Naive thymus-derived CD8-positive, alpha-beta T cell (primary cell): ENCODE measurements at places on chromosomes 3 and 15. TPM values are rescaled to one million over a fixed set of nuclear protein-coding genes. Genes with fewer than 3 reads are reported as not detected.
A peak's percentile ranks its signal among the peaks of the same experiment; 100 is the strongest.

DNA sequence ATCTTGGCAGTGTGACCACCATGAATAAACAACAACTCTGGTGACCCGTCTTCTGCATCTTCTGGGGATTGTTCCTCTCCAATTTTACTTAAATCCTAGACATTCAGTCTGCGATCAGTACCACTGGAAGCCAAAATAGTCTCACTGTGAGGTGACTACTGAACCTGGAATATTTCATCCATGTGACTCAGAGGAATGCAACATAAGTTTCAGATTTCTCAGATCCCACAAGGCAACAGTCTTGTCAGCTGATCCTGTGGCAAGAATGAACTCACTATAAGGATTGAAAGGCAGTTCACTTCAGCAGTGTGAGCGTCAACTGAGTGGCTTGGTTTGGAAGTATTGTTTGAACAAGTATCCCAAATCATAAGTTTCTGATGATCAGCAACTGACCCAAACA lies 13.2 kb downstream of the NSUN3 start:
- no peak for DNase-seq
- H3K27me3 ChIP-seq = no peaks in the 10 kb centered on the region

DNA sequence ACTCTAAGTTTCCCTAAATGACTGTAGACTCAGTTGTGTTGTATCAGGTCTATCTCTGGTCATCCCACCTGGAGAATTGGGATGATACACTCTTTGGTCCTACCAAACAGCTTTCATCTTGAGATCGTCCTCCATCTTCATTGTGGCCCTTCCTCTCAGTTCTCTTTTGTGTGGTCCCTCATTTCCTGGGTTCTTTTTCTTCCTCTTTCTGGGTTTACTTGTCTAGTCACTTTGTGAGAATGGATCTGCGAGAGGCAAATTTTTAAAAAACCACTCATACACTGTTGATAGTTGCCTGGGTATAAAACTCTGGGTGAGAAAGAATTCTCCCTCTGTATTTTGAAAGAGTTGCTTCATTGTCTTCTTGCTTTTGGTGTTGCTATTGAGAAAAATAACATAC lies 6.0 kb upstream of the AMOTL2 start:
- H3K27ac ChIP-seq = no peak overlapping the region
- no peaks in the 10 kb centered on the region for H3K36me3 ChIP-seq
- H3K4me1 ChIP-seq = peaks cover 5% of the 10 kb centered on the region
- peaks cover 35% of the 10 kb centered on the region for H3K27me3 ChIP-seq

- H3K36me3 ChIP-seq = no peaks in the 10 kb centered on the region
- peak overlapping the region; percentile 99 for H3K4me3 ChIP-seq
- peaks cover 22% of the 10 kb centered on the region for H3K4me1 ChIP-seq
Measured at GRCh38 chr15:40693904-40694687, 878 bp upstream of the RAD51 start.

ALDH1A2 gene
- not detected for total RNA-seq

- H3K36me3 ChIP-seq = peaks cover 3% of the 10 kb centered on the region
- no peak for DNase-seq
- H3K4me3 ChIP-seq = no peak overlapping the region
- no peaks in the 10 kb centered on the region for H3K4me1 ChIP-seq
- H3K27me3 ChIP-seq = peaks cover 13% of the 10 kb centered on the region
Measured at GRCh38 chr15:51144021-51144532, 49.4 kb upstream of the TNFAIP8L3 start.

RETNLB gene
- total RNA-seq = not detected

- peaks cover 12% of the 10 kb centered on the region for H3K27me3 ChIP-seq
- H3K27ac ChIP-seq = no peak overlapping the region
- no peak for DNase-seq
- H3K4me3 ChIP-seq = no peak overlapping the region
- peaks cover 6% of the 10 kb centered on the region for H3K4me1 ChIP-seq
- no peaks in the 10 kb centered on the region for H3K36me3 ChIP-seq
Measured at GRCh38 chr3:194871864-194872668, 186.4 kb downstream of the FAM43A start.

LRRC28 gene
- total RNA-seq = 15.3 TPM

DNA sequence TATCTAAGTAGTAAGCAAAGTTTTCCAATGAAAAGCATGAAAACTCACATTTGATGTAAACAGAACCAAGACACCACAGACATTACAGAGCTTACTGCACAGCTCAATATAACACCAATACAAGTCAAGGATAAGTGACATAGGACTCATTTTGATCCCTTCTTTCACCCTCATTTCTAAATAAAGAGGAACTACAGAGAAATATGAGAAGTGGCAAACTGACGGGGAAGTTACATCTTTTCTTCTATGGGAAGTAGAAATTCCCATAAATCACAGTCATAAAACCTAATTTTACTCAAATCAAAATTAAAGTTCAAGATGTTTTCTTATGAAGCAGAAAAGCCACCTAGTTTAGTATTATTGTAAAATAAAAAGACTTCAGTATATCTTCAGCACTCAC lies 3.8 kb downstream of the ATG3 start:
- H3K4me1 ChIP-seq = peaks cover 47% of the 10 kb centered on the region
- peaks cover 8% of the 10 kb centered on the region for H3K36me3 ChIP-seq
- H3K27me3 ChIP-seq = no peaks in the 10 kb centered on the region
- no peak overlapping the region for H3K4me3 ChIP-seq
- no peak for DNase-seq

DNA sequence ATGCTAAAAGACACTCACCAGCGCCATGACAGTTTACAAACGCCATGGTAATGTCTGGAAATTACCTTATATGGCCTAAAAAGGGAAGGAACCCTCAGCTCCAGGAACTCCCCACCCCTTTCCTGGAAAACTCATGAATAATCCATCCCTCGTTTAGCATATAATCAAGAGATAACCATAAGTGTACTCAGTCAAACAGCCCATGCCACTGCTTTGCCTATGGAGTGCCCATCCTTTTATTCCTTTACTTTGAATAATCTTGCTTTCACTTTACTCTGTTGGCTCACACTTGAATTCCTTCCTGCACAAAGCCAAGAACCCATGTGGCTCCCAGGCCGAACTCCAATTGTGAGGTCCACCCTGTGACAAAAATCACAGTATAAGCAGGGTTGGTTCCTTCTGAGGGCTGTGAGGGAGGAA lies 19.1 kb upstream of the FSTL1 start:
- H3K4me1 ChIP-seq = no peaks in the 10 kb centered on the region
- no peak for DNase-seq
- H3K36me3 ChIP-seq = no peaks in the 10 kb centered on the region
- H3K27me3 ChIP-seq = peaks cover 12% of the 10 kb centered on the region
- no peak overlapping the region for H3K4me3 ChIP-seq

- no peak for DNase-seq
- H3K27ac ChIP-seq = no peak overlapping the region
- peaks cover 43% of the 10 kb centered on the region for H3K27me3 ChIP-seq
- H3K36me3 ChIP-seq = peaks cover 3% of the 10 kb centered on the region
- no peak overlapping the region for H3K4me3 ChIP-seq
Measured at GRCh38 chr15:29568840-29569532, 253.3 kb downstream of the TJP1 start.

DNA sequence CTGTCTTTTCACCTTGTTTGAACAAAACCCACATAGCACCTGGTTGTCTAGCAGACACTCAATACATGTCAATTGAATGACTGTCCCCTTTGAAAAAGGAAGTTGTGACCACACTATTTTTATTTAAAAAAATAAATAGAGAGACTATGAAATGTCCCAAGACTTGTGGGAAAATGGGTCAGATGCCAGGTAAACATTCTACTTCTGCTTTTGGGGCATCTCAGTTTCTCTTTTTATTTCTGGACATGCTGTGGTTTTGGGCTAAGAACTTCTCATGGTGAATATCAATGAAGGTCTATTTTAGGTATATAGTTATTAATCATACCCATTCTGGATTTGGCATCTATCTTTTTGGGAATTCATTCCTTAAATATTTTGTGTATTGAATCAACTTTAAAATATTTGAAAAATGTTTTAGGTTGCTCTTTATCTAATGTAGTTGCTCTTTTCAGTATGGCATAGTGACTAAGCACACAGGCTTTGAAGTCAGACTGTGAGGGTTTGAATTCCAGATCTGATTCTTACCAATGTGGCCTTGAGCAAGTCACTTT lies 4.4 kb downstream of the TMEM45A start:
- H3K4me1 ChIP-seq = peaks cover 12% of the 10 kb centered on the region
- H3K27me3 ChIP-seq = peaks cover 21% of the 10 kb centered on the region
- H3K27ac ChIP-seq = no peak overlapping the region
- H3K36me3 ChIP-seq = no peaks in the 10 kb centered on the region
- DNase-seq = no peak
- H3K4me3 ChIP-seq = no peak overlapping the region

GRCh38 chr15:60957111-60957510 lies 272.0 kb downstream of the RORA start:
- H3K4me1 ChIP-seq = no peaks in the 10 kb centered on the region
- DNase-seq = no peak
- H3K4me3 ChIP-seq = no peak overlapping the region
- no peaks in the 10 kb centered on the region for H3K27me3 ChIP-seq
- no peak overlapping the region for H3K27ac ChIP-seq
- H3K36me3 ChIP-seq = no peaks in the 10 kb centered on the region

- no peaks in the 10 kb centered on the region for H3K4me1 ChIP-seq
- H3K4me3 ChIP-seq = no peak overlapping the region
- H3K27ac ChIP-seq = no peak overlapping the region
- H3K27me3 ChIP-seq = peaks cover 9% of the 10 kb centered on the region
Measured at GRCh38 chr3:24377218-24377993, 117.2 kb downstream of the THRB start.

- peaks cover 5% of the 10 kb centered on the region for H3K27me3 ChIP-seq
- no peak overlapping the region for H3K4me3 ChIP-seq
- H3K27ac ChIP-seq = no peak overlapping the region
- DNase-seq = no peak
- peaks cover 12% of the 10 kb centered on the region for H3K4me1 ChIP-seq
Measured at GRCh38 chr3:140850210-140850955, 91.3 kb upstream of the SLC25A36 start.

DNA sequence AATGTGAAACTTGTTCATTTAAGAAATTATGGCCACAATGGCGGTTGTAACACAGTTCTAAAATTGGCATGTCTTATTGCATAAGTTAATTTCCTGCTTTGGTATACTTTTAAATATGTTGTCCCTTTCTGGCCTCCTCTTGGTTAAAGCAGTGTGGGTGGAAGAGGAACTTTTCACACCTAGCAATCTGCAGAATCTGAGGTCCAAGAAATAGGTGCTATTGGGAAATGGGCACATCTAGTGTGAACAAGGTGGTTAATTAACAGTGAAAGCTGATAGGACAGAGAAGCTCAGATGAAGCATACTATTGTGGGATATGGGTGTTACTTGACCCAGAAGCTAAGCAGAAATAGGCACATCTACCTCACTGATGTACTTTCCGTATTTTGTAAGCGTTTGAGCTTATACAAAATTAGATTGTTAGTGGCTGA lies 10.6 kb downstream of the CMC1 start:
- H3K27ac ChIP-seq = peak overlapping the region; percentile 56
- H3K4me1 ChIP-seq = peaks cover 68% of the 10 kb centered on the region
- no peaks in the 10 kb centered on the region for H3K27me3 ChIP-seq
- no peaks in the 10 kb centered on the region for H3K36me3 ChIP-seq
- no peak for DNase-seq
- H3K4me3 ChIP-seq = peak overlapping the region; percentile 46

GPR149 gene
- total RNA-seq = not detected

DNA sequence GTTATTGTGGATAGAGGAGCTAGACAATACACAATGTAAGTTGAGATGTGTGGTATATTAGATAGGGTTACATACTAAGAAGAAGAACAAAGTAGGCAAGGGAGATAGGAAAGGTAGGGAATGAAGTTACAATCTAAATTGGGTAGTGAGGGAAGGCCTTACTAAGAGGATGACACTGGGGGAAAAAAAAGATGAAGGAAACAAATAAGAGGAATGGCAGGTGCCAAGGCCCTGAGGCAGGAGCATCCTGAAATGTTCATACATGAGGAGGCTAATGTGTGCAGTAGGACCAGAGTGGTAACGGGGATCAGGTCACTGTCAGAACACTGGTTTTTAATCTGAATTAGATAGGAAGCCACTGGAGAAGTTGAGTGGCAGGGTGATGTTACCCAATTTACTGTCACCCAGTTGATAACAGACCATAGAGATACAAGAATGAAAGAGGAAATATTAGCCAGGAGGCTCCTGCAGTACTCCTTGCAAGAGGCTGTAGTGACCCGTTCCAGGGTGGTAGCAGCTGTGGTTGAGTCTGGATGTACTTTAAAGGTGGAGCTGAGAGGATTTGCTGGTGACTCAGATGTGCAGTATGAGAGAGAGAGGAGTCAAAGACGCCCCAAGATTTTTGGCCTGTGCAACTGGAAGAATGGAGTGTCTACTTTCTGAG lies 14.4 kb downstream of the RTP1 start:
- no peaks in the 10 kb centered on the region for H3K4me1 ChIP-seq
- no peak overlapping the region for H3K27ac ChIP-seq
- no peaks in the 10 kb centered on the region for H3K36me3 ChIP-seq
- DNase-seq = no peak
- no peaks in the 10 kb centered on the region for H3K27me3 ChIP-seq

GRCh38 chr15:27499191-27499590 lies 528.2 kb downstream of the GABRG3 start:
- DNase-seq = no peak
- H3K36me3 ChIP-seq = no peaks in the 10 kb centered on the region
- no peak overlapping the region for H3K27ac ChIP-seq
- H3K4me3 ChIP-seq = no peak overlapping the region
- H3K4me1 ChIP-seq = no peaks in the 10 kb centered on the region
- H3K27me3 ChIP-seq = no peaks in the 10 kb centered on the region

GP5 gene
- 12.2 TPM for total RNA-seq

DNA sequence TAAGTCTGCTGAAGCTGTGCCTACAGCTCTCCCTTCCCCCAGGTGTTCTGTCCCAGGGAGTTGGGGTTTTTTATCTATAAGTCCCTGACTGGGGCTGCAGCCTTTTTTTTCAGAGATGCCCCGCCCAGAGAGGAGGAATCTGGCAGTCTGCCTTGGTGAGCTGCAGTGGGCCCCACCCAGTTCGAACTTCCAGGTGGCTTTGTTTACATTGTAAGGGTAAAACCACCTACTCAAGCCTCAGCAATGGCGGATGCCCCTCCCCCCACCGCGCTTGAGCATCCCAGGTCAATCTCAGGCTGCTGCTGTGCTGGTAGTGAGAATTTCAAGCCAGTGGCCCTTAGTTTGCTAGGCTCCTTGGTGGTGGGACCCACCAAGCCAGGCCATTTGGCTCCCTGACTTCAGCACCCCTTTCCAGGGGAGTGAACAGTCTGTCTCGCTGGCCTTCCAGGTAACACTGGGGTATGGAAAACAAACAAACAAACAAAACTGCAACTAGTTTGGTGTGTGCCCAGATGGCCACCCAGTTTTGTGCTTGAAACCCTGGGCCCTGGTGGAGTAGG lies 189.4 kb downstream of the MFSD1 start:
- no peak overlapping the region for H3K27ac ChIP-seq
- H3K36me3 ChIP-seq = no peaks in the 10 kb centered on the region
- peaks cover 3% of the 10 kb centered on the region for H3K27me3 ChIP-seq
- H3K4me3 ChIP-seq = no peak overlapping the region

GRCh38 chr15:81795899-81796298 lies 249.9 kb downstream of the MEX3B start:
- H3K4me1 ChIP-seq = no peaks in the 10 kb centered on the region
- H3K4me3 ChIP-seq = no peak overlapping the region
- no peaks in the 10 kb centered on the region for H3K36me3 ChIP-seq
- DNase-seq = no peak
